ENCODE measurements at places on chromosomes 2 and 18.

DNA sequence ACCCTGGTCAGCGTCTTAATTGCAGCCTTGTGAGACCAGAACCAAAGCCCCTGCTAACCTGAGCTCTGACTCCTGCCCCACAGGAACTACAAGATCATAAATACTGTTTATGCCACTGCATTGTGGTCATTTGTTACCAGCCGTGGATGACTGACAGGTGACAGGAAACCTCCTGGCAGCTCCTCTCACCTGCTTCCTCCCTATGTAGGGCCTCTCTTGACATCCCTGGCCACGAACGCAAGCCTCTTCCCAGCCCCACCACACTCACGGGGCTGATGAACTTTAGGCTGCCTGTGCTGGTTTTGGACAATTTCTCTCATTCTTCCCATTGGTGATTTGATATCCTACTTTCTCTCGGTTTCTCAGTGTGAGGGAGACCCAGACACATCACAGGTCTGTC is 357.2 kb upstream of the MYT1L start:
- no peak for DNase-seq

GRCh38 chr2:109301746-109302145 is 172.7 kb downstream of the SH3RF3 start:
- no peak for DNase-seq

DNA sequence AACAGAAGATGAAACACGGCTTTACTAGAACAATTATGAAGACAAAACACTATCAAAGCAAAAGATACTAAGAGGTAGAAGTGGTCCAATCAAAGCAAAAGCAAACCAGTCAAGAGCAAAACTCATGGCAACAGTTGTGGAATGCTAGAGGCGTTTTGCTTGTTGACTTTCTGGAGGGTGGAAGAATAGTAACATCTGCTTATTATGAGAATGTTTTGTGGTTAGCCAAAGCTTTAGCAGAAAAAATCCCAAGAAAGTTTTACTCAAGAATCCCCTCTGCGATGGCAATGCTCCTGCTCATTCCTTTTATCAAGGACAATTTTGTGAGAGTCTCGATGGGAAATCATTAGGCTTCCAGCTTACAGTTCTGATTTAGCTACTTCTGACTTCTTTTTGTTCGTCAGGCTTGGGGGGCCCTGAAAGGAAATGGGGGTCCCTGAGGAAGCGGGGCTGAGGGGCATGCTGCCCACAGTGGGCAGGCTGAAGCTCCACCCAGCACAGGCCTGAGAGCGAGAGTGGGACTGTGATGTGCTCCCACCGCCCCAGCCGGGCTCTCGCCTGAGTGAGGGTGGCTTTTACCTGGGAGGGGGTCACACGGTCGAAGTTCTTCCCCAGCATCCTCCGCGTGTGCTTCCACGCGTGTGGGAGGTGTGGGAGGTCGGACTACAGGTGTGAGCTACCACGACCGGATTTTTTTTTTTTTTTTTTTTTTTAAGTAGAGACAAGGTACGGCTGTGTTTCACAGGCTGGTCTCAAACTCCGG is 49.0 kb upstream of the MC4R start:
- no peak for DNase-seq

GRCh38 chr2:206049392-206049791 is 36.6 kb downstream of the INO80D start:
- no peak for DNase-seq

GRCh38 chr2:16413285-16413684 is 252.3 kb downstream of the CYRIA start:
- no peak for DNase-seq

- no peak for DNase-seq
These were observed 11.6 kb upstream of the BOK start for GRCh38 chr2:241546771-241547498.

- no peak for DNase-seq
These were observed 232.0 kb downstream of the LDLRAD4 start for GRCh38 chr18:13450289-13451212.

GRCh38 chr2:216603010-216603883 is 30.0 kb upstream of the IGFBP2 start:
- no peak for DNase-seq

GRCh38 chr2:64978514-64979268 is 10.5 kb upstream of the SLC1A4 start:
- no peak for DNase-seq

DNA sequence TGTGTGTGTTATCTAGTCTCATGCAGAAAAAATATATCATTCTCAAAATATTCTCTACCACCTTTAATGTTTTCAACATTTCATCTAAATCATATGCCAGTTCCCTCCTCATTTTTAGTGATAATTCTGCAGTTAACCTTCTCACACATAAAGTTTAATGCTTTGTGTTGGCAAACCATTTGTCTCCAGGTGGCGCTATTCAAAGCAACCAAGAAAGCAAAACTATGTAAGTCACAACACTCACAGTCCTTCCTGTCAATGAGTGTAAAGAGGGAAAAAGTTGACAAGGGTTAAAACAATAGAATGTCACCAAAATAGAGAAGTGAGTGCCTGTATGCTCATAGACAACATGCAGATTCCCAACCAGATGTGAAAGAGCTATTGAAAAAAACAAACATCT is 961.6 kb upstream of the LRRTM1 start:
- no peak for DNase-seq

Measured in activated T-helper 9 cell treated with anti-CD3 and anti-CD28 coated beads, Interleukin-2, amount 50 U/mL, for 16 hours (primary cell).